ENCODE measurements at places on chromosomes 6 and 20.

DNA sequence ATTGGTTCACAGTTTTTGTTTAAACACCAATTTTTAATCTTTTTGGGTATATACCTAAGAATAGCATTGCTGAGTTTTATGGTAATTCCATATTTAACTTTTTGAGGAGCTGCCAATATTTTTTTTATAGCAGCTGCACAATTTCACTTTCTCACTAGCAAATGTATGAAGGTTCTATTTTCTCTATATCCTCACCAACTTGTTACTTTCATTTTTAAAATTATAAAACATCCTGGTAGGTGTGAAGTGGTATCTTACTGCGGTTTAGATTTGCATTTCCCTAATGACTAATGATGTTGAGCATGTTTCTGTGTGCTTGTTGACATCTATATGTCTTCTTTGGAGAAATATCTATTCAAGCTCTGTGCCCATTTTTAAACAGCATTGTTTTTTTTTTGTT is 452.1 kb downstream of the GRIK2 start:
- DNase-seq: no peak

- no peak for DNase-seq
These were observed 31.4 kb downstream of the PTPN1 start for GRCh38 chr20:50541606-50542041.

DNA sequence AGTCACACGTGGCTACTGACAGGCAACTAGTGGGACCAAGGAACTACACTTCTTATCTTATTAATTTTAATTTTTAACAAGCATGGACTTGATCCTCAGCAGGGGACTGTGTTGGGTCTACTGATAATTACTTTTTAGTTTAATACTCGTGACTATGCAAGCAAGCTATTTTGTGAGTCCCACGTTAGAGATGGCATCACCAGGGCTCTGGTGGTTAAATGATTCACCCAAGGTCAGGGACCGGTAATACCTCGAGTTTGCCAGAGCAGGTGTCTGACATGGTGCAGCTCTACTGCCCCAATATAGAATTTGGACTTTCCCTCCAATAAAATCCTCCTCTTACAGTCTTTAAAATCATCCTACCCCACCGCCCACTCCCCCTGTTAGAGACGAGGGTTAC is 98.6 kb upstream of the RIN2 start:
- no peak for DNase-seq

- no peak for DNase-seq
These were observed 735 bp upstream of the SLC23A2 start for GRCh38 chr20:5002077-5002413.

DNA sequence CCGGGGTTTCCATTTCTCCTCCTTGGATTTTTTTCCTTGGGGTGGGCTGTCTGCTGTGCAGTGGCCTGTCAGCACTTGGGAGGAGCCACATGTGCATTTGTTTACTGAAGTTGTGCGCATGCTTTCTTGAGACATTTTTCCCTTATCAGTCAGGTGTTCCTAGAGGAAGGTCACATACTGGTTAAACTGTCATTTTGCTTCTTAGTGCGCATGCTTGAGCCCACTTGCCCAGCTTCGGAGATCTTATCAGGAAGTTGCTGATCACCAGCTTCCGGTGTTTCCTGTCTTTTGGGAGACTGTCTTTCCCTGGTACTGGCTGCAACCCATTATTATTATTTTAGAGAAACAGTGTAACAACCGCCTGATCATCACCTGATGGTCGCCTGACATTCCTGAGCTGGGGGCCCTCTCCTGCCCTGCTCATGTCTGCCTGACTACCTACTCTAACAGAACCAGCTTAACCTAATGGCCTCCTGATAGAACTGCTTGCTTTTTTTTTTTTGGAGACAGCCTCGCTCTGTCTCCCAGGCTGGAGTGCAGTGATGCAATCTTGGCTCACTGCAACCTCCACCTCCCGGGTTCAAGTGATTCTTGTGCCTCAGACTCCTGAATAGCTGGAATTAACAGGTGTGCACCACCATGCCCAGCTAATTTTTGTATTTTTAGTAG is 378 bp upstream of the ERVFRD-1 start:
- DNase-seq: no peak

GRCh38 chr20:4370851-4371250 is 350.9 kb upstream of the PRND start:
- no peak for DNase-seq

- DNase-seq: no peak
These were observed at the start of gene SLC17A3 for GRCh38 chr6:25874118-25874517. Gene SLC17A3, minus strand, starts transcription at chr6:25874243. Its CDS starts 5,856 bp downstream, at chr6:25868387.

DNA sequence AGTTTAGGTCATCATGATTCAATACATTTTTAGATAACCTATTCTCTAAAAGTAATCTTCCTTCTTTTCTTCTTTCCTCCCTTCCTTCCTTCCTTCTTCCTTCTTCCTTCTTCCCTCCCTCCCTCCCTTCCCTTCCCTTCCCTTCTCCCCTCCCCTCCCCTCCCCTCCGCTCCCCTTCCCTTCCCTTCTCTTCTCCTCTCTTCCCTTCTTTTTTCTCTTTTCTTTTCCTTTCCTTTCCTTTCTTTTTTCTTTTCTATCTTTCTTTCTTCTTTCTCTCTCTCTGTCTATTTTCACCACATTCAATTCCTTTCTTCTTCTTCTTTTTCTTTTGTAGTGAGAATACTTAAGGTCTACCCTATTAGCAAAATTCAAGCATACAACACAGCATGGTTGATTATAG is 17.3 kb upstream of the RHAG start:
- no peak for DNase-seq

DNA sequence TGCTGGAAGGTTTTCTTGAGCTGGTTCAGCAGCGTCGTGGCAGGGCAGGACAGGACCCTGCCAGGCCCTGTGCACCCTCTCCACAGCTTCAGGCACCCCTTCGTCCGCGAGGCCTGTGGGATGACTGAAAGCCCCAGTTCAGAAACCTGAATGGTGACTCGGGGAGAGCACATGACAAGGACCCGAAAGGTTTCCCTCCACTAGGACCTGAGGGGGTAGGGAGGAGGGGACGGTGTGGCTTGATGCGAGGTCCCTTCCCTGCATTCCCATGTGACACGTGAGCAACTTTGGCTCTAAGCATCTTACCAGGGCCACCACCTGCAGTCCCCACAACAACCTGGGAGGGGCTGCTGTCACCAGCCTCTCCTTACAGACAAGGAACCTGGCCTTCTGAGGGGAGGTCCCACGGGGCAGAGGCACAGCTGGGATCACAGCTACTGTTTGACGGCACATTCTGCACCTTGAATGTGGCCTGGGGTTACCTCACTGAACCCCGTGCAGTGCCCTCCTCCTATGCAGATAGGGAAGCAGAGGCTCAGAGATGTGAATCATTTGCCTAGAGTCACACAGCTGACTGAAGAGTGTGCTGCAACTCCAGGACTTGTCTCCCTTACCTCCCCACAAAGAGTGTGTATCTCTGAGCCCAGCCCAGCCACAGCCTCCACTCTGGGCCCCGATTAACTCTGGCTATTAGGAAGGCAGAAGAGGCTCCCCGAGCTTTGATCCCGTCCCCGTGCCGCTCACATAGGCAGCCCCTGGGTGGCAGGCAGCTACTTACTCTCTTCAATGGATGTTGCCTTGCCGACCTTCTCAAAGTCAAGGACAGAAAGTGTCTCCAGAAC is 84.6 kb downstream of the PTPN1 start:
- DNase-seq: no peak

- no peak for DNase-seq
These were observed 24.8 kb downstream of the PTCHD4 start for GRCh38 chr6:48086187-48086586.

DNA sequence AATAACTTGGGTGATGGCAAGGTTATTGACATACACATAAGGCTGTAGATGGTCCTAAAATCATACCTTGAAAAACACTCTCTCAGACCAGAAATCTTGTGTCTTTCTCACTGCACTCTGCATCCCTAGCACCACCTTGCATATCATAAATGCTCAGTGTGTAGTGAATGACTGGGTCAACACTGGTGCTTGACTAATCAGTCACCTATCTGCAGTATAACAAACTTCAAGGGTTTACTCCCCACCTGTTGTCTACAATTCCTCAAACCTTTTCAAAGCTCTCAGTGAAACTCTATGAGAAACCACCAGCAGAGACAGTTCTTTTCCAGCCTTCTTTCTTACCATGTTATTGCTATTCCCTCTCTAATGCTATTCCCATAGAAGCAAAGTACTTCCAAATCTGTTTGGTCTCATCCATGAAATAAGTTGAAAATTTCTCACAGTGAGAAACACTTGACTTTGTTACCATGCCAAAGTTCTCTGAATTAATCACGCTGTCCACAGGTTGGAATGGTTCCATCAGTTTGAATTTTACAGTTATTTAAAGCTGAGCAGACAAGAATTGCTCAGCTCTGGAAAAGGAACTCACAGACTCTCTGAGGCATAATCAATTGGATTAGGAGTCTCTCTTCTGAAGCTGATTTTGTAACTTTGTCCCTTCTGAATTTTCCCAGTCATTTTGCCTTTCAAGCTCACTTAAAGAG is 104.8 kb upstream of the EYA4 start:
- no peak for DNase-seq

DNA sequence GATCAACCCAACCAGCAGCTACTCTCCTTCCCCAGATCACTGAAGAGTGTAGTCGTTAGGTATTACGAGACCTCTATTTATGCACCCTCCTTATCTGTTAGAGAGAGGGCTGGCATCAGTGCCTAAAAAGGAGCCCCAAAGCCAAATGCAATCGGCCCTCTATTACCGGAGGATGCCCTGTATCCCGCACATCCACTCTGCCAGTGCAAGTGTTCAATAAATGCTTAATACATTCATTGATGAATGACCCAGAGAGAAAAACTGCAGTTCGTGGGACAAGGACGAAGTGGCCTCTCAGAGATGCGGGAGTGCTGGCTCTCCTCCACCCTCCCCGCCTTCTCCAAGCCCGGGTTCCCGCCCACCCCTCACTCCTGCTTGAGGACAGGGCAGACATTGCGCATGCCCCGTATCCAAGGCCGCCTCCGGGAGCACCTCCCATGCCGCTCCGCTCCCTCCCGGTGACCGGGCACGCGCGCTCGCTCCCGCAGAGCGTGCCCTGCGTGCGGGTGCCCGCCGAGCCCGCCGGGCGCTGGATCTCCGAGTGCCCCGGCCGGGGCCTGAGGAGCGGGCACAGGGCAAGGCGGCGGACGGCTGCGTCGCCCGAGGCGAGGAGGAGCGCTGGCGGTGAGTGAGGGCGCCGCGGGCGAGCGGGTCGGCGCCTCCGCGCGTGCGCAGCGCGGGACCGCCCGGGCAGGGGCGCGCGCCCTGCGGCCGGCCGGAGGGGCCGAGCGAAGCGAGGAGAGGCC is 27.2 kb upstream of the BTBD3 start:
- DNase-seq: no peak

GRCh38 chr6:81938014-81938856 is 185.8 kb upstream of the TENT5A start:
- DNase-seq: no peak

GRCh38 chr6:122678841-122679240 is 68.6 kb downstream of the PKIB start:
- no peak for DNase-seq

DNA sequence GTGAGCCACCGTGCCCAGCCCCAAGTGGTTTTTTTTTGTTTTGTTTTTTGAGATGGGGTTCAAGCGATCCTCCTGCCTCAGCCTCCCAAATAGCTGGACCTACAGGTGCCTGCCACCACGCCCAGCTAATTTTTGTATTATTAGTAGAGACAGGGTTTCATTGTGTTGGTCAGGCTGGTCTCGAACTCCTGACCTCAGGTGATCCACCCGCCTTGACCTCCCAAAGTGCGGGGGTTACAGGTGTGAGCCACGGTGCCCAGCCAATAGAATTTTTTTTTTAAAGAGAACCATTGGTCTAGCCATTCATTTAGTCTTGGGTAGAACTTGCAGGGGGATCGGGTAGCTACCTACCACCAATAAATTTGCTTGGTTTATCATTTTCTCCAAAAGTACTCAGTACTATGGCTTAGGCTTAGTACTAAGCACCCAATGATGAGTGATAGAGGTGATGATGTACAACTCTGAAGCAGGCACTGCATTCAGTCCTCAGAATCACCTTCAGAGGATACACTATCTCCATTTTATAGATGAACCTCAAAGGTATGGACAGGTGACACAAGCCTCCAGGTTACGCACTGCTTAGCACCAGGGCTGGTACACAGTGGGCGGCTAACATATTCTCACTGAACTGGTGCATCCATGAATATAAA is 12.9 kb upstream of the C20orf203 start:
- no peak for DNase-seq

GRCh38 chr6:19690325-19691075 is 146.7 kb upstream of the ID4 start:
- DNase-seq: no peak

DNA sequence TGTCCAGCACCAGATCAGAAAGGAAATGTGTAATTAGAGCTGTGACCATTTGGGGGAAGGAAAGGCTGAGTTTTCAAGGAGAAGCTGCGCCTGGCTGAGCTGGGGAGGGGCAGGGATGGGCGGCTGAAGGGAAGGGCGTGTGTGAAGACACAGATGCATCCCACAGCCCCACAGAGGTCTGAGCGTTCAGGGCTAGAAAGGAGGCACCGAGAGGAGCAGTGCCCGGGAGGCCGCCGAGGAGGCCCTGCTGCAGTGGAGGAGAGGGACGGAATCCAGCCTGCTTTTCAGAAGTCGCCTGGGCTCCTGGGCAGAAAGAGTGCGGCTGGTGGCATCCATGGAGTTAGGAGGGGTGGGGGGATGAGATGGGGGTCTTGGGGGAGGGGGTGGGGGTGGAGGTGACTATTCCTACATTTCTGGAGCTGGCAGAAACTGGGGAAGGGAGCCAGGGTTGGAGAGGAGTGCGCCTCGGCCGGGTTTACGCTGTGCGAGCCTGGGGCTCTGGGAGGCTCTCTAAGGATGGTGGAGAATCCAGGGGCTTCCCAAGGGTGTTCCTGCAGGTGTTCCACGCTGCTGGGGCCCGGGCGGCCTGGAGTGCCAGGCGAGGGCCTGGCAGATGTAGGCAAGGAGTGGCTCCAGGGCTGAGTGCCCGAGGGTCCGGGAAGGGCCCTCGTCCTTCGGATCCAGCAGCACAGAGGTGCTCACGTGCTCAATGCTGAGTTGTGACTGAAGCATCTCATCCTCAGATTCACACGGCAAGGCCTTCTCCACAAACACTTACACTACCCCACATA is 41.8 kb downstream of the WDR27 start:
- DNase-seq: no peak

- no peak for DNase-seq
These were observed 23.7 kb downstream of the RANBP9 start for GRCh38 chr6:13687917-13688351.

DNA sequence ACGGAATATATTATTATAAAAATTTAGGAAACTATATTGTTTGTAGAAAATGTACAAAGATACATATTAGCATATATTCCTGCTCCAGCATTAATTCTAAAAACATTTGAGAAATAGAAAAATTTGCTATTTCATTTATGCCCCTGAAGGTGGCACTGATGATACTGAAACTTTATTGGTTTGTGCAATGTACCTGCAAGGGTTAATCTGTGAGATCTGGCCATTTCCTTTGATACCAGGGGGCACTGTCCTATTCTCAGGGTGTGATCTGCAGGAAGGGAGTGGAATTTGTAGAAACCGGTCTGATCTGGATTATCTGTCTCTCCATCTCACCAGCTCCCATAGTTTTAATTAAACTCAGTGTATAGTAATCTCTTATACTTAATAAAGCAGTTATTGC is 625.1 kb upstream of the IMPG1 start:
- no peak for DNase-seq
